Activated T-cell treated with anti-CD3 and anti-CD28 coated beads for 48 hours (primary cell): ENCODE measurements at places on chromosomes 5 and 9.

- DNase-seq, result no peak
Observed at GRCh38 chr9:131734781-131735180, 5.1 kb downstream of the RAPGEF1 start.

DNA sequence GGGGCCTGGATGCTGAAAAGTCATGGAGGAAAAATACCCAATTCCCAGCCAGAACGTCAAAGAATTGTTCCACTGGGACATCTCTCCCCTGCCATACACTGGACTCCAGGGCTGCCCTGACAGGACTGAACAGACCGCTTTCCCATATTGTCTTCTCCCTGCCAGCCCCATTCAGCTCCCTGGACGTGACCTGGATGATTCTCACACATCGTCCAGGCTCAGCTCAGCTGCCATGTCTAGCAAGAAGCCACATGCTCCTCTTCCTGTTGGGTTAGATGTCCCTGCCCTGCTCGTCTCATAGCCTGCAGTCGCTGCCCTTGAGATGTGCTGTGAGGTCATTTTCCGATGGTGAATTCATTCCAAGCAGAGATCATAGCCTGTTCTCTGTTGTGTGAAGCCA is 37.4 kb downstream of the FOXI1 start:
- DNase-seq, result no peak

DNA sequence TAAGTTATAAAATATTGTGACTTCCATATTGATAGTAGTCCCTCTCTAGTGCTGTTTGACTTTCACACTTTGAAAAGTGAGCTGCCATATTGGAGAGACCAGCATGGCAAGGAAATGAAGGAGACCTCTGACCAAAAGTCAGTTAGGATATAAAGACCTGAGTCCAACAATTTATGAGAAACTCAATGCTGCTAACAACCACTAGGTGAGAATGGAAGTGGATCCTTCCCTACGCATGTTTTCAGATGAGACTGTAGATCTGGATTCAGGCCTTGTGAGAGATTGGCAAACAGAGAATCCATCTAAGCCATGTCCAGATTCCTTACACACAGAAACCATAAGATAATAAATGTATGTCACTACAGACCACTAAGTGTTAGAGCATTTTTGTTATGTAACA is 81.6 kb downstream of the CTNND2 start:
- DNase-seq, result no peak

- DNase-seq, result no peak
Observed at GRCh38 chr5:95843733-95844223, 21.3 kb upstream of the GLRX start.

DNA sequence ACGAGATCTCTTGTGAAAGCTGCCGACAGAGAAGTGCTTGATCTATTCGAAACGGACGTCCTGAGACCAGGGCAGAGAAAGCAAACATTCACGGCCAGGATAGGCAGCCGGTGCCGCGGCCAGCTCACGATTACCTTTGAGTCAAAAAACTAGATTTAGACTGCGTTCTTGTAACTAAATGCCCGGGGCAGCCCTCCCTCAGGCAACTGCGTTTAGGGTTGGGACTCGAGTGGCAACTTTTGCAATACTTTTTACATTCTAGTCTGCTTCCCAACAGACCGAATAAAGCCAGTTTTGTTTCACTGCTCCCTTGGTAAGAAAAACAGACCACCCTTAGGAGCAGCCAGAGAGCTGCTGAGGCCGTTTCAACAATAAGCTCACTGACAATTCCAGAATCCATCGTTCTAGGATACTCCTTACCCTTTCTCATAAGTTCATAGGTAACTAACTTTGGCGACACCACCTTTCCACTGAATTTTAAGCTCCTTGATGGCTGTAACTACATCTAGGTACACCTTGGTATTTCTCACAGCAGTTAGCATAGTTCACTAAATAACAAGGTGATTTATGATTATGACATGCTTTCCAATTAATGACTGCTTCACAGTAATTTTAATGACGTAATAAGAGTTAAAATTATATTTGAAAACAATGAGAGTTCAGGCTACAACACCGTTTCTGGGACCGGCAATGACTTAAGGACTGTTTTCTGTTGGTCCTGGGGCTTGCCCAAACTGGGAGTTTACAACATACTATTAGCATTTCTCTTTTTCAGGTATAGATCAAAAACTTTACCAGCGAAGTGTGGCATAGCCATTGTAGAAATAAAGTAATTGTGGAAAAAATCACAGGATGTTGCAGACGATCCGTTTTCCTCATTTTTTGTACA is 899 bp upstream of the RAPGEF6 start:
- no peak for DNase-seq

DNA sequence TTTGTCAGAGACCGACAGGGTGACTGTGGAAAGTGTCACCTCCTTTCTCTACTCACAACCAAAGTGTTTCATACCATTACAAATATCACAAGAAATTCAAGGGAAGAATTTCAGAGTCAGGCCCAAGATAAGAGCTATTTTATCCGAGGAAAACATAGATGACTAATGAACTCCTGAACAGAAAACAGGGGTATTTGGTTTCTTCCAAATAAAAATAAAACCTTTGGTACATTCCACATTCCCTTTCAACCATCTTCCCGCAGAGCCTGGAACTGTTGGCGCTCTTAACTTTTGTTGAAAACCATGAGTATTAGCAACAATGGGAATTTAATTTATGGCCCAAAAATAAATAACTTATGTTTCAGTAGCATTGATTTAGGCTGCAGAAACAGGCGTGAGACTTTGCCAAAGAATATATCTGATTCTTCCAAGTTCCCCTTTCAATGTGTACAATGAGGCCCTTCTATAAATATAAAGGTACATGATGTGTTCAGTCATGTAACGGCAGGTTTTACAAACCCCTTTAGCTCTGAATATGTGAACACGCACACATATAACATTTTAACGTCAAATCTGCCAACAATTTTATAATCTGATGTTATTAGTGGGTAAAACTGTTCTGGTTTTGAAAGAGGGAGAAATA is 69.5 kb downstream of the RETREG1 start:
- no peak for DNase-seq

DNA sequence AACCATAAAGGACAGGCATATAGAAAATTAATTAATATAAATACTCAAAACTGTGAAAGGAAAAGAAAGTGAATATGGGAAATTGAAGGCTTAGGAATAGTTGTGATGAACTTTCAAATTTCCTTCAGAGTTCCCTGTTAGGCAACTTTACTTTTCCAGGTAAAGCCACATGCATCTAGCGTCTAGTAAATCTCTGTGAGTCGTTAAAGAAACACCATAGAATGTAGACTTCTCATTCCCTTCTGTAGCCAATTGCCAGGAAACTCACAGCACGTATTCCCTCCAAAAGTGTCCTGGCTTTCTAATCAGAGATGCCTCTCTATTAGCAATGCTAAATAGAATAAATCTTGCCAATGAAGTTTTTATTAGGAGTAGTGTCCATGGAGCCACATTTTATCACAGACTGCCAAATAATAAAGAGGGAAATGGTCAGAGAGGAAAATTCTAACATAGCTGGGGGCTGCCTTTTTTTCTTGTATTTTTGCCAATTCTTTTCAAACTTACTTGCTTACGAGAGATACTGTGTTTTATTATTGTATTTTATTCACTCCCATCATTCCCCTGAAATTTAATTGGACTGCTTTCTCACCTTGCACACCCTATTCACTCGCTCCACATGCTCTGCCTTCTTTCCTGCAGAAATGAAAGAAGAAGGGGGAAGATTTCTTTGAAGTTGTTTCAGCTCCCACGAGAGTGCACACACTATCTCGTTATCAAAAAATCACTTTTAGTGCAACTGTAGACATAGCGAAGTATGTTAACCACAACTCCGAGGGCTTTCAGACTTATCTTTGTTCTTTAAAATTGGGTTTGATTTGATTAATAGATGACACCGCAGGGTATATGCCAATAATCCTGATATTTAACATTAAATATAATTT is 439.0 kb downstream of the CSNK1G3 start:
- DNase-seq, result no peak

GRCh38 chr5:179241764-179242370 is 103.4 kb downstream of the ADAMTS2 start:
- no peak for DNase-seq

DNA sequence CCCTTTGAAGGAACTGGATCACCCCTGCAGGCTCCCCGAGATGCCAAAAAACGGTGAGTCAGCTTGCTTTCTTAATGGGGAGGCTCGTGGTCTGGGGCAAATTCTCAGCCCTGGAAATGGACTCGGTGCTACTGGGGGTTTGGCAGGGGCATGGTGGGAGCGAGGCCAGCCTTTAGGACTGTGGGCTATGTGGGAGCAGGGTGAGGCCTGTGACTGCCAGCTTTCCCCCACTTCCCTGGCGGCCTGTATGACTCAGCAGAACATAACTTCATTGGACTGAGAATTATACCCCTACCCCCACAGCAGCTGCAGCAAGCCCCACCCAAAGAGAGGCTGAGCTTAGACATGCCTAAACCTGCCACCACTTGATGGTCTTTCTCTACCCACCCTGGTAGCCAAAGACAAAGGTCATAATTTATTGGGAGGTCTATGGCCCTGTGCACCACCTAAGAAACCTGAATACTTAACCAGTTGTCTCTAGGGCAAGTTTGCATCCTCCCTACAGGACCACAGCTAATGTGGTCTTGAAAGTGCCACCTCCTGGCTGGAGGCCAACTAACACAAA is 325.3 kb downstream of the TLE1 start:
- DNase-seq, result no peak

- no peak for DNase-seq
Observed at GRCh38 chr9:96844040-96844439, 10.3 kb downstream of the ZNF782 start.

GRCh38 chr5:117733051-117733450 is 1158.4 kb upstream of the SEMA6A start:
- DNase-seq, result no peak

GRCh38 chr5:9302218-9302617 is 243.7 kb downstream of the SEMA5A start:
- no peak for DNase-seq

DNA sequence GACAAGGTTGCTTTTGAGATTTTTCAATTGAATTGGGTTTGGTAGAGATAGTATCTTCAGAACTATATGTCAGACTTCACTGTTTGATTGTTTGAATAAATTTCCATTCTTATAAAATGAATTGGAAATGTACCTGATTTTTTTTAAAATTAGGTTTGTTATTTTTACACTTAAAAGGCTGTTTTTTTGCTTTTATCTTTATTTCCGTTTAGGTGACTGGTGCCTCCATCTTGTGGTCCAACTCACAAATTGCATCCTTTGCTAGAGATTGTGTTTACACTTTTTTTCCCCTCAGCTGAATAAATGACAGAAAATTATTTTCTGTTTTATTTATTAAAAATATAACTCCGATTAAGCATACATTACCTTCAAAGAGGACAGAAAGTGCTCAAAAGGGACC is 15.6 kb downstream of the NDUFAF2 start:
- DNase-seq, result no peak

- DNase-seq, result no peak
Observed at GRCh38 chr9:5842929-5843793, 10.2 kb upstream of the ERMP1 start.

DNA sequence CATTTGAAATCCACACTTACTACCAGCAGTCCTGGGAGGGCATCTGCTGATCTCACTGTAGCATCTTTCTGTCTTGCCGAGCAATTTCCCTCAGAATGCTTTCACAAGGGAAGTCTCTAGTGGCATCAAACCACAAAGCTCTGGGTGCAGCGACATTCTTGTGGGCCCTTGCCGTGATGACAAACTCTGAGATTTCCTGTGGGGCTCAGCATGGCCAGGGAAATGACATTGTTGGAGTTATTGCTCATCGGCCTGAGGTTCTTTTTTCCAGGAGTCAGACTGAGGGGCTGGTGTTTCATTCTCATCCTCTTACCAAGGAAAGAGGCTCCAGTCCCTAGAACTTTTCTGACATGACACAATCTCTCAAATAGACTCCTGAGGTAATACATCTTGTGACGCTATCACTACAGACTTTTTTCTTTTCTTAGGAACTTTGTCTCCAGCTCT is 51.4 kb downstream of the PFDN1 start:
- DNase-seq, result peak; percentile 66

GRCh38 chr5:10801931-10802666 is 41.1 kb upstream of the DAP start:
- no peak for DNase-seq

- no peak for DNase-seq
Observed at GRCh38 chr5:171676286-171676944, 109.2 kb upstream of the SMIM23 start.
